ENCODE measurements at places on chromosomes 6 and 20. TPM values are rescaled to one million over a fixed set of nuclear protein-coding genes. Genes with fewer than 3 reads are reported as not detected.

- DNase-seq: no peak
- H3K4me3 ChIP-seq: no peak overlapping the region
- no peaks in the 10 kb centered on the region for H3K36me3 ChIP-seq
- no peaks in the 10 kb centered on the region for H3K4me1 ChIP-seq
- no peaks in the 10 kb centered on the region for H3K27me3 ChIP-seq
- no peak overlapping the region for H3K27ac ChIP-seq
Measured at GRCh38 chr20:8385247-8385646, 253.2 kb downstream of the PLCB1 start.

Gene NRSN1
- not detected for total RNA-seq

DNA sequence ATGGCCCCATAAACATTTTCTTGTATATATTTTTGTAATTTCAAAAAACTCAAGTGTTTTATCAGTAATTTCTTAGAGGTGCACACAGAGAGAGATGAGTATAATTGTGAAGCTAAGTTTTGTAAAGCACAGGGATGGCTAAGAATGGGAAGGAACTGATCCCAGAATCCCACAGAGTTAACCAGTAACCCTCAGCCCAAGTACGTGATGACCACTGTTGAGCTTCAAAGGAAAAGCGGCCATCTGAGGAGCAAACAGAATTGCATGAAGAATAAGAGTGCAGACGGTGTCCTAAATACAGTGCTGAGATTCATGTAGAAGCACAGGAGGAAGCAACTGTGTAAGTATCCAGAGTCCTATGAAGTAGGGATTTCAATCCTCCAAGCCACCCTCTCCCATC, 28.1 kb upstream of the HLA-C start:
- H3K36me3 ChIP-seq: no peaks in the 10 kb centered on the region
- H3K4me3 ChIP-seq: no peak overlapping the region
- H3K27me3 ChIP-seq: no peaks in the 10 kb centered on the region
- no peak for DNase-seq

DNA sequence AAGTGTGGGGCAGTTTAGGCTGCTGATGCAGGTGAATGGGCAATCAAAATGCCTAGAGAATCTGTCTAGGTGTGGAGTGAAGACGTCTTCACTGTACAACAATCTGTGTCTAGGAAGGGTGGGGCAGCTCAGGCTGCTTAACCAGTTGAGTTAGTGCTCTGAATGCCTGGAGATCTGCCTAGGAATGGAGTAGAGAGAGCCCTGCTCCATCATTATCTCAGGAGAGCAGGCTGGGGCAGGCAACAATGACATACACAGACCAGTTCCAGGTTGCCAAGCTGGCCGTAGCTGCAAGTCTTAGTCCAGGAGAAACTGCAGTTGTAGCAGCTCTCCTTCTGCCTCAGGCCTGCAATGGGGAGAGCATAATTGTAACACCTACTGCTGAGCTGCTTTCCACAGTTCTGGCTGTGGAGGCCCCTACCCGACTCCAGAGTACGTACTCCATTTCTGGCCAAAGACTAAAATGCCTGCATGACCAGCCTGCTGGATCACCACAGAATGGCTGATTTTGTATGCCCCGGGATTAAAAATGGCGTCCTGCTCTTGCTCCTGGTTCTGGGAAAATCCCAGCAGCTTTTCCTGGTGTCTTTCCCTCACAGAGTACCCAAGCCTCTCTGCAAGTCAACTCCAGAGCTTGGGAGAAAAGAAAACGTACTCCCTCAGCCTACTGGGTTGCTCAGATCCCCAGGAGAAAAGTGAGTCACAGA, 545.4 kb downstream of the ADGRB3 start:
- H3K27ac ChIP-seq: no peak overlapping the region
- no peaks in the 10 kb centered on the region for H3K27me3 ChIP-seq
- no peaks in the 10 kb centered on the region for H3K4me1 ChIP-seq
- H3K36me3 ChIP-seq: no peaks in the 10 kb centered on the region
- no peak for DNase-seq

Gene SNHG17
- total RNA-seq: 49.8 TPM

DNA sequence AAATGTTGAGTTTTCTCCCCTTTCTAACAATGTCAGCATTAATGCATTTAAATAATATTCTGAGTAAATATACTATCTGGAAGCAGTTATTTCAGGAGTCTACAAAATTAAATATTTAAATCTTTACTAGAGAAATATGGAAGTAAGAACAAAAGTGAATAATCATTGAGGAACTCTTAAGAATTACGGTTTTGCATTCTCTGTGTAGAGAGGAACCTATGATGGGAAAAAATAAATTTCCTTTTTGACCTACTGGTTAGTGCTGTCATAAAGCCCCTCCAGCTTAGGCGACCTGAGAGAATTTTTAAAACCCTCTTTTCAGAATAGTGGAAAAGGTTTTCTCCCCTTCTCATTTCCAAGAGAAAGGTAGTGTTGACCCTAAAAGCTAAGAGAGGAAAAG, 64.8 kb downstream of the ATXN1 start:
- H3K27ac ChIP-seq: no peak overlapping the region
- no peak overlapping the region for H3K4me3 ChIP-seq
- peaks cover 90% of the 10 kb centered on the region for H3K4me1 ChIP-seq
- no peak for DNase-seq
- no peaks in the 10 kb centered on the region for H3K27me3 ChIP-seq
- H3K36me3 ChIP-seq: no peaks in the 10 kb centered on the region

GRCh38 chr20:40808936-40809335, 119.9 kb upstream of the MAFB start:
- no peaks in the 10 kb centered on the region for H3K4me1 ChIP-seq
- H3K27ac ChIP-seq: no peak overlapping the region
- no peaks in the 10 kb centered on the region for H3K27me3 ChIP-seq
- H3K36me3 ChIP-seq: no peaks in the 10 kb centered on the region
- no peak for DNase-seq
- no peak overlapping the region for H3K4me3 ChIP-seq

- no peak for DNase-seq
- H3K4me1 ChIP-seq: no peaks in the 10 kb centered on the region
- H3K27ac ChIP-seq: no peak overlapping the region
- no peak overlapping the region for H3K4me3 ChIP-seq
- no peaks in the 10 kb centered on the region for H3K27me3 ChIP-seq
- no peaks in the 10 kb centered on the region for H3K36me3 ChIP-seq
Measured at GRCh38 chr6:15783484-15783883, 120.7 kb upstream of the DTNBP1 start.

Gene MOCS1
- total RNA-seq: 0.47 TPM

Gene OPRM1
- total RNA-seq: not detected

- H3K4me1 ChIP-seq: no peaks in the 10 kb centered on the region
- DNase-seq: no peak
- no peaks in the 10 kb centered on the region for H3K36me3 ChIP-seq
- no peaks in the 10 kb centered on the region for H3K27me3 ChIP-seq
- no peak overlapping the region for H3K4me3 ChIP-seq
Measured at GRCh38 chr6:71300561-71301168, 12.1 kb downstream of the OGFRL1 start.

- DNase-seq: no peak
- no peak overlapping the region for H3K4me3 ChIP-seq
- H3K36me3 ChIP-seq: peaks cover 27% of the 10 kb centered on the region
- H3K27me3 ChIP-seq: no peaks in the 10 kb centered on the region
- peaks cover 17% of the 10 kb centered on the region for H3K4me1 ChIP-seq
- H3K27ac ChIP-seq: no peak overlapping the region
Measured at GRCh38 chr20:24981790-24982189, 10.8 kb downstream of the APMAP start.

Gene RFX6
- not detected for total RNA-seq

Gene DDX39B
- 737 TPM for total RNA-seq

Gene MEI4
- total RNA-seq: not detected

Gene NELFCD
- total RNA-seq: 77.6 TPM

Gene METTL24
- total RNA-seq: 0.29 TPM

- peak overlapping the region; percentile 12 for H3K4me3 ChIP-seq
- H3K27ac ChIP-seq: peak overlapping the region; percentile 50
- H3K36me3 ChIP-seq: peaks cover 12% of the 10 kb centered on the region
Measured at GRCh38 chr6:158568549-158568948, 8.7 kb downstream of the TMEM181 start.

GRCh38 chr6:6191476-6191875, 129.0 kb downstream of the F13A1 start:
- no peak for DNase-seq
- no peaks in the 10 kb centered on the region for H3K4me1 ChIP-seq
- H3K36me3 ChIP-seq: no peaks in the 10 kb centered on the region
- no peaks in the 10 kb centered on the region for H3K27me3 ChIP-seq
- no peak overlapping the region for H3K27ac ChIP-seq

DNA sequence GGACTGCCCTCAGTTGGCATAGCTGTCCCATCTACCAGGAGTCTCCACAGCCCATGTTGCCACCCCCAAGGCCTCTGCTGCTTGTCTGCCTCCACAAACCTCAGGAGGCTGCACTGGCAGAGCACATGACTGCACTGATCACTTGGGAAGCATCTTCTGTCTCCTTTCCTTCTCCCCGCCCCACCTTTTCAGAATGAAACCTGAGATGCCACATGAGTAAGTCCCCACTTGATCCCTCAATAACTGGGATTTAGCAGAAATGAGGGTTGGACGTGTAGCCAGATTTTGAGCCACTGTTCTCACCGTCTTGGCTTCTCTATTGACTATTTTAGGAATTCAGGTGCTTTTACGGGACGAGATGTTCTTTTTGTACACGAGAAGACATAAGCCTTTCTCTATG, 328.4 kb downstream of the CDC5L start:
- no peak for DNase-seq
- H3K4me3 ChIP-seq: no peak overlapping the region
- no peak overlapping the region for H3K27ac ChIP-seq
- H3K36me3 ChIP-seq: no peaks in the 10 kb centered on the region
- H3K4me1 ChIP-seq: no peaks in the 10 kb centered on the region

DNA sequence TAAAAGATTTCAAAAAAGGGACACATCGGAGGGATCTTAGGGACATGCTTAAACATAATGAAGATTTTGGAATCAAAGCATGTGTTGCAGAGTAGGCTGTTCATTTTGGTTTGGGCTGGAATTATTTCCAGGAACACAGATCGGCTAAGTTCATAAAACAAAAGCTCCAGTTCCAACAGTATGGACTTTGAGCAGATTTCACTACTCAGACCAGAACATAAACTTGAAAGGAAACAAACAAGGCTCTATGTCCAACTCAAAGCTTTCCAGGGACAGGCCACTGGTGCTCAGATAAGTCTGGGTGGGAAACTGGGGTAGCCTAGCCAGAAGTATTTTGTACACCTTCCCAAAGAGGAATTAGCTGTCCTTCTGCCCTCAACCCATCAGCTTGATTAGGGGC, 51.2 kb upstream of the GMPR start:
- no peaks in the 10 kb centered on the region for H3K36me3 ChIP-seq
- no peaks in the 10 kb centered on the region for H3K27me3 ChIP-seq
- no peak overlapping the region for H3K27ac ChIP-seq
- H3K4me1 ChIP-seq: peaks cover 9% of the 10 kb centered on the region

DNA sequence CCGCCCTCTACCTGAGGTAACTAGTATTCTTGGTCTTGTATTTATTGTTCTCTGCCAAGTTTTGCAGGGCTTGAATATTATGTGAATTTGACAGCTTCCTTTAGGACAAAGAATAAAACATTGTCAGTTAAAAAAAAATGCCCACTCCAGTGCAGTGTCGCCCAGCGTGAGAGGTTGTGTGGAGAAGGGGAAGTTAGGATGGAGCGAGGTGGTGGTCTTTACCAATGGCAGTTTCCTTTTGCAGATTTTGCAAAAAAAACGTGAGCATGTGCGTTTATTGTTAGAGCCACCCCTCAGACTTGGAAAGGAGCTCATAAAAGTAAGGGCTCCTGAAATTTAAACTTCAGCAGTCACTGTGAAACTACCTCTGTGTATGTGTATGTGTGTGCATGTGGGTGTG, 28.3 kb downstream of the UST start:
- no peaks in the 10 kb centered on the region for H3K27me3 ChIP-seq
- H3K4me3 ChIP-seq: no peak overlapping the region
- peaks cover 36% of the 10 kb centered on the region for H3K4me1 ChIP-seq
- no peaks in the 10 kb centered on the region for H3K36me3 ChIP-seq
- no peak overlapping the region for H3K27ac ChIP-seq

- no peak for DNase-seq
- H3K36me3 ChIP-seq: no peaks in the 10 kb centered on the region
- H3K27me3 ChIP-seq: no peaks in the 10 kb centered on the region
- no peaks in the 10 kb centered on the region for H3K4me1 ChIP-seq
Measured at GRCh38 chr6:101454106-101454676, 60.7 kb downstream of the GRIK2 start.

DNA sequence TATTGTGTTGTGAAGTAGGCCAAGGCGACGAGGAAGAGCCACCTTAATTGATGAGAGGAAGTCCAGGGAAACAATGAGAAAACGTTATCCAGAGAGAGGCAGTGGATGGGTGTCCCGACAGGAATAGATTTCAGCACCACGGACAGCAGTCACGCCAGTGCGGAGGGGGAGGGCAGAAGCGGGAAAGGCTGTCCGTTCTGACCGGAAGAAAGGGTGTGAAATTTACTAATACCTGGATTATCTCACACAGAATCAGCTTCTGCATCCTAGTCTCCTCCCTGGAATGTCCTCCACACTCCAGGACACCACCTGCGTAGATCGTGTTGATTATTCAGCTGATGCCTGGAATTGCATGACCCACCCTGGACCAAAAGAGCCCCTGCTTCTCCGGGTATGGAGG, 7.4 kb upstream of the BPIFA3 start:
- H3K27ac ChIP-seq: no peak overlapping the region
- DNase-seq: peak; percentile 22
- H3K27me3 ChIP-seq: no peaks in the 10 kb centered on the region
- H3K4me1 ChIP-seq: no peaks in the 10 kb centered on the region

- no peaks in the 10 kb centered on the region for H3K27me3 ChIP-seq
- DNase-seq: no peak
- H3K27ac ChIP-seq: no peak overlapping the region
- no peaks in the 10 kb centered on the region for H3K36me3 ChIP-seq
- peaks cover 11% of the 10 kb centered on the region for H3K4me1 ChIP-seq
Measured at GRCh38 chr6:144211160-144211559, 60.8 kb downstream of the STX11 start.

Gene FAM217A
- total RNA-seq: not detected

DNA sequence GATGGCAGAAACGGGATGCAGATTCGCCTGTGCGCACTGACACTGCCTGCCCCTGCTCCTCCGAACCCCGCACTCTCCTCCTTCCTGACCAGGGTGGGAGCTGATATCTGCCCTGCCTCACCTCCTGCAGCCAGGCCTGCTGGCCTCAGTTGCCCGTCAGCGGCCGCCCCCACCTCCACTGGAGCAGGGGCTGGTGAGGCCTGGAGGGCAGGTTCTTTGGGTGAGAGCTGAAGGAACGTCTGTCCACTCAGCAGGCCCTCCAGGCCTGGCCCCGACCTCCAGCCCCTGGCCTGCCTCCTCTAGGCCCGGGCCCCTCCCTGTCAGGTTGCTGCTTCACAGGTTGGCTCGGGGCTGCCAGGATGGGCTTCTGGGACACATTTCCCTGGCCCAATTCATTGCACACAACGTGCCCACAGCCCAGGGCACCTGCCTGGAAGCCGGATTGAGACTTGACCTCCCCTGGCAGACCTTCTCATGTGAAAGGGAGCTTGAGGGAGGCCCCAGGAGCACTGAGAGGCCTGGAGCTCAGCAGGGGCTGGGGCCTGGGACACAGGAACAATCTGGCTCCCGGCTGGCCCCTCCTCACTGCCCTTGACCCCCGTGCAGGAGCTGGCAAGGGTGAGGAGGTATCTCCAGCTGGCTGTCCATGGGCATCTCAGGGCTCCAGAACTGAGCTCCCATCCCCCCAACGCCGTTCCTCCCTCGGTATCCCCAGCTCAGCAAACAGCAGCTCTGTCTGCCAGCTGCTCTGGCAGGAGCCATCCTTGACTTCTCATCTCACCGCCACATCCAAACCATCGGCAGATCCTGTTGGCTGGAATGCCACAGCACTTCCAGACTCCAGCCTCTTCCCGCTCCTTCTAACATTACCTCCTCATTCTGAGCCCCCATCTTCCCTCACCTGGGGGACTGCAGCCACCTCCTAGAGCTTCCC, 39.5 kb downstream of the SPDEF start:
- no peaks in the 10 kb centered on the region for H3K4me1 ChIP-seq
- no peak for DNase-seq
- no peaks in the 10 kb centered on the region for H3K27me3 ChIP-seq
- H3K4me3 ChIP-seq: no peak overlapping the region

Measured in CD4-positive, alpha-beta memory T cell (primary cell).